ENCODE measurements at places on chromosomes 3 and 15.
A peak's percentile ranks its signal among the peaks of the same experiment; 100 is the strongest.

GRCh38 chr3:57949785-57950615, 58.2 kb upstream of the FLNB start:
- DNase-seq = no peak

GRCh38 chr15:47291767-47292166, 425.5 kb upstream of the SEMA6D start:
- no peak for DNase-seq

DNA sequence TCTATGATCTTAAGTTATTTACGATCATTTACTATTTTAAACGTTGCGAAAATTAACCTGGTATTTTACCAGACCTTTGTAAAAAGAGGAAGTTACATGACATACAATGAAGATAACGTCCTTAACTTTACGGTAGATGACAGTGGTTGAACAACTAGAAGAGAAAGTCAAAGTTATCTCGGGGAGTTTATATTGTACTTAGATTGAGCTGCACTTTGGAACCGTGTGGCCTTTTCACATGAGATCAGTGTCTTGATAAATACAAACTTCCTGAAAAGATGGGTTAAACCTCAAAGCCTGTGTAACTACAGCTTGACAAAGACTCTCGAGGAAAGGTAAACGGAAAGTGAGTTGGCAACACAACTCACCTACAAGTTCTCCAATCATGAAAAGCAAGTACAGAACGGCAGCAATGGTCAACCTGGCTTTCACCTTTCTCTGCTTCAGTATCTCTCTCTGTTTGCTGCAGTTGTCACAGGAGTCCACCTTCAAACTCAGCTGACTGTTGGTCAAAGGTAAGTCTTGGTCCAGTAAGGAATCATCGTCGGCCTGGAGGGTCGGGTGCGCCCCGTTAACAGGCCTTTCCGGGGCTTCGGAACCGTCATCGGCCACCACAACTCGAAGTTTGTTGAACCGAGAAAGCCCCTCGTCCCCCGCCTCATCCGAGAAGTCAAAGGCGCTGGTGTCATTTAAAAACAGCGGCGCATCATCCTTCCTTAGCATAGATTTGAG, 793 bp downstream of the SLC30A4 start:
- peak; percentile 19 for DNase-seq

DNA sequence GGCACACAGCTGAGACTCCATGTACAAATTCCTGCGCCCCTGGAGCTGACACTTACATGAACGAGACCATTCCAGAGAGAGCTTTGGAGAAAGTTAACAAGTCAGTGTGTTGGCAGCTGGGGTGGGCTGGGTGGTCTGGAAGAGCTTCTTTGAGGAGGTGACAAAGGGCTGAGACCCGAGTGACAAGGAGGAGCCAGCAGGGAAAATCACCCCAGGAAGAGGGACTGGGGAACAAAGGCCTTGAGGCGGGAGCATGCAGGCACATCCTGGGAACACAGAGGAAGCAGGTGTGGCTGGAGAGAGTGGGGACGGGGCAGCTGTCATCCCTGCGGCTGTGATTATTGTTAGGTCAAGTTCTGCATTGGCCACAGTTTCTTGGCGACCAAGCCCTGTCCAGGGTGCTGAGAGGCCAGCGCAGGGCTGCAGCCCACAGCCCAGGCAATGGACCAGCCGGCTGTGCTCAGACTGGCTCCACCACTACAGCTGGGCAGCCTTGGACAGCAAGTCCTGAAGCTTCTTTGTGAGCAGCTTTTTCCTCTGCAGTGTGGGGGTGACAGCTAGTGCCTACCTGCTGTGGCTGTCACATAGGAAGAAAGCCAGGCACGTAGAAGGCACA, 34.2 kb upstream of the PRR23E start:
- peak; percentile 82 for DNase-seq

DNA sequence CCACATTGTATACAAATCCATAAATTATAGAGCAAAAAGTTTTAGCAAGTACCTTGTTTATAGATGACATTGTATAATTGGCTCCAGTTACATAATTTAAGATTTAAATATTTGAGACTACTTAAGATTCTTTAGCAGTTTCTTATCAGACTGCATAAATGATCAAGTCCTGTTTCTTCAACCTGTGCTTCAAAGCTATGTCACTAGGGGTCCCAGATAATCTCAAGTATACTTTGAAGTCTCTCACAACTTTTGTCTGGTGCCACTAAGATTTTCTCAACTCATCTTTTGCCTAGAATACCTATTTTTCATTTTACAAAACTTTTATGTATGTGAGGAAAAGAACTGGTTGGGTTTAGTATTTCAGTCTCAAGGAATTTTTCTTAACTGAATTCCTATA, 205.5 kb downstream of the STAG1 start:
- DNase-seq = no peak

- no peak for DNase-seq
Observed at GRCh38 chr3:145182196-145182911, 978.6 kb downstream of the PLOD2 start.

DNA sequence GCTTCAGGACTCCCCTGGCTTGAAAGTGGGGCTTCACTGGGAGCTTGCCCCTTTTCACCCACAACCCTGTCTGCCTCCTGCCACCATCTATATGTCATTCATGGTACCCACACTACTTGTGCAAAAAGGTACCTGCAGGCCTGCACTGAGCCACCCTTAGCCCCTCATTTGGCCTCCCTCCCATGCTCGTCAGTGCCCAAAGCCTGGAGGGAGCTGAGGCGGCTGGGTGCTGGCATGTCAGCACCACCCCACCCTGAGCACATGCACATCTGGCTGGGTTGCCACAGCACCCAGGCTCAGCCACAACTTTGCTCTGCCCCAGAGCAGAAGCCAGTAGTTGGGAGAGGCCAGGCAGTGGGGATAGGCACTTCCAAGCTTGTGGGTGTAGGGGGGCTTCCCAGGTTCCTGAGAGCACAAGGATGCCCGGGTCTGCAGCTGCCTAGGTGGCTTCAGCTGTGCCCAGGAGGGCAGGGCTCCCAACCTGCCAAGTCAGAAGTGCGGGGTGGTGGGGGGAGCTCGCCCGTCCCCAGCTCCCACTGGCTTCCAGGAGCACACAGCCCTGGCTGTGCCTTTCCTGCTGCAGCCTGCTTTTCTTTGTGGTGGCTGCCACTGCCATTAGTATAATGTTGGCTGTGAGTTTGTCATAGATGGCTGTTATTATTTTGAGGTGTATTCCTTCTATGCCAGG, 1054.6 kb upstream of the EPHA6 start:
- DNase-seq = no peak

DNA sequence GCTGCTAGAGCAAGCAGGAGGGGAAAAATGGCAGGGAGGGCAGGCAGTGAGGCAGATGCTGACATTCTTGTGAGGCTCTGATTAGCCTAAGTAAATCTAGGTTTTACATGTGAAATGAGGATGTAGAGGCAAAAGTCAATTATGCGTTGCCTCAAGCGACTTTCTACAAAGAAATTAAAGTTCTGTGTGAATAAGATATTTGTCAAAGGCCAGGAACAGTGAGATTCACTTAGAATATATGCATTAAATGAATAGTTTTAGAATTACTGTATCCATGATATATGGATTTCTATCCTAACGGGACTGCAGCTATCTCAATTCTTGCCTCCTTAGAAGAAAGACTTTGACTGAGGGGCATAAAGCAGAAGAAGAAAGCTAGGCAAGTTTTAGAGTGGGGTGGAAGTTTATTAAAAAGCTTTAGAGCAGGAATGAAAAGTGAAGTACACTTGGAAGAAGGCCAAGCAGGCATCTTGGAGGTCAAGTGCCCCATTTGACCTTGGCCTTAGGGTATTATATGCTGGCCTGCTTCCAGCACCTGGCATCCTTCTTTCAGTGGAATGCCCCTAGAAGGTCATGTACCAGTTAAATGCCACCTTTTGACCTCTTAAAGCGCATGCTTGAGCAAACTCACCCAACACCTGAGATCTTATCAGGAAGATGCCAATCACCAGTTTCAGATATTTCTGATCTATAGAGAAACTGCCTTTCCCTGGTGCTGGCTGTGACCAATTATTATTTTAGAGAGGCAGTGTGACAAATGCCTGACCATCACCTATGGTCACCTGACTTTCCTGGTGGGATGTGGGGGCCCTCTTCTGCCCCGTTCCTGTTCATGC, 38.2 kb downstream of the OSTN start:
- DNase-seq = no peak

DNA sequence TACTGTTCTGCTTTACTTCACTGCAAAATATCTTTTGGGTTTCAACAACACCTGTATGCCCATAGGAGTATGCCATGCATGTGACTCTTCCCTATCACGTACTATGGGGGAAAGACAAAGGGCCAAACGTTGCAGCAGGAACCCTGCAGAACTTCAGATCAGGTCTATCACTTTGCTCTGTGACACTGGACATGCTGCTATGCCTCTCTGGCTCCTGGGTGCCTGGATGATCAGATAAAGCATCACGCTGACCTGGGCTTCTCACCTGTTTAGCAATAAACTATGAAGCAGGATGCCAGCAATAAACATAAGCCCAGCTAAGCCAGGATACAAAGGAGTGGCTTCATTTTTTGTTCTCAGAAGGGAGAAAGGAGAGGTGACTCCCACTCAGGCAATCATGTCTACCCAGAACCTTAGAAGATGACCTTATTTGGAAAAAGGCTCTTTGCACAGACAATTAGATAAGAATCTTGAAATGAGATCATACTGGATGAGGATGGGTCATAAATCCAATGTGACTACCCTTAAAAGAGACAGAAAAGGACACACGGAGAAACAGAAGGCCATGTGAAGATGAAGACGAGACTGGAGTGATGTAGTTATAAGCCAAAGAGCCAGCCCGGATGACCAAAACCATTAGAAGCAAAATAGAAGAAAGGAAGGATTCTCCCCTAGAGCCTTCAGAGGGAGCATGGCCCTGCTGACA, 19.3 kb downstream of the POMGNT2 start:
- no peak for DNase-seq

GRCh38 chr3:189395825-189396224, 224.1 kb downstream of the TPRG1 start:
- no peak for DNase-seq

- DNase-seq = no peak
Observed at GRCh38 chr15:48413304-48413703, 82.1 kb downstream of the DUT start.

- no peak for DNase-seq
Observed at GRCh38 chr3:64207289-64208080, 17.8 kb downstream of the PRICKLE2 start.

GRCh38 chr3:187798126-187798525, 52.9 kb upstream of the BCL6 start:
- DNase-seq = no peak

GRCh38 chr3:111594205-111594604, 941 bp downstream of the ZBED2 start:
- DNase-seq = no peak

DNA sequence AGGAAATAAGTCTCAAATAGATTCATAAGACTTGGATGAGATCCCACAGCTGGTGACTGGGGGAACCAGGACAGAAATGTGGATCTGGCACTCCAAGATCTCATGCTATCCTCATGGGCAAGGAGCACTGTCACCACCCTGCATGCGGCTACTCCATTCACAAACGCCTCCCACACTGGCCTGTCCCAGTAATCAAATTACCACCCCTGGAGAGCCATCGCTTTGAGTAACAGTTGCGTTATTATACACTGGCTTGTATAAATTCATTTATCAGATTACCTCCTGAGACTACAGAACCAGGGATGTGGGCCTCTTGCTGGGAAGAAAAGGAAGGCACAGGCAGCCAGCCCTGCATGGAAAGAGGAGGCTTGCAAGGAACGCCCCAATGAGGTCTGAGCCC, 27.9 kb upstream of the SLC25A36 start:
- no peak for DNase-seq

DNA sequence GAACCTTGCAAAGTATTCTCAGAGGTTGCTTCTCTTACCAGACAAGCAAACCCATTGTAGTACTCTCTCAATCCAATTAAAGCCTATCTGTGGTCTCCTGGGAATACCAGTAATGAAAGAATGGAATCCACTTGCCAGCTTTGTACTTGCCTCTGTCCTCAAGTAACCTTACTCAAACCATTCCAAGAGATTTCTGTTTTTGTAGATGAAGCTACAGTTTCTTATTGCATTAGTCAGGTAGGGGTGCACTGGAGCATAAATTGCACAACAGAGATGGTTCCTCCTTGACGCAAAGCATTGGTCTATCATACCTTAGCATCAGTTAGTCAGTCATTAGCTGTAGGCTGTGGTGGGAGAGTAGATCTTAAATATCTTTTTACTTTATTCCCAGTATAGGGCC, 52.9 kb downstream of the BTLA start:
- DNase-seq = no peak

DNA sequence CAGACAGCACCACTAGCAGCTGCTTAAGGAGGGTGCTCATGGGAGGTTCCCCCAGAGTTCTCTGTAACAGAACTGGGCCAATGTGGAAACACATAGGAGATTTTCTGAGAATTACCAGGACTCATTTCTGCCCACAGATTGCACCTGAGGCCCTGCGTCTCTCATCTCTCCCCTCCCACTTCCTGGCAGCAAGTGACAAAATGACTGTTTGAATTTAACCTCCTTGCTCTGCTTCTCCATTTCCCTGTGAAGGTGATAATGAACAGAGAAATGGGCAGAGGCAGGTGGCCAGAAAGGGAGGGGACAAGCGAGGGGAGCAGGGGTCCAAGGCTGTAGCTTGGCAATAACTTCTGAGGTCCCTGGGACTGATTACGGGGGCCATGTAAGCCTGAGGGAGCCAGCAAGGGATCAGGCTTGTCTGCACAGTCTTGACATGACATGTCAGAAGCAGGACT, 8.0 kb downstream of the EPHB1 start:
- DNase-seq = no peak

- no peak for DNase-seq
Observed at GRCh38 chr15:42921342-42921731, 759 bp upstream of the TTBK2 start.

- no peak for DNase-seq
Observed at GRCh38 chr15:69307939-69308338, 9.2 kb downstream of the PAQR5 start.

DNA sequence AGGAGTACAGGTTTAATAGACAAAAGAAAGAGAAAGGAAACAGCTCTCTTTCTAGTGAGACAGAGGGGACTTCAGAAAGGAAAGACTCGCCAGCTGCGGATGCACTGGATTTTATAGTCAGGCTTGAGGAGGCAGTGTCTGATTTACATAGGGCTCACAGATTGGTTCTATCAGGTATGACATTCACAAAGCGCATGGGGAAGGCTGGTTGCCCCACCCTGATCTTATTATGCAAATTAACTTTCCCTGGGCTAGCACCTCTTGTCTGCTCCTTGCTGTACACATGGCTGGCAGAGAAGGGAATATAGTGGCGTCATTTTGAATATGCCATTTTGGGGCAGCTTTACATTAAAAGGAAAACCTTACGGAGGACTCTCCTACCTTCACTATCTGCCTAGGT, 938.4 kb upstream of the SEMA6D start:
- no peak for DNase-seq

- DNase-seq = no peak
Observed at GRCh38 chr3:106083207-106083606, 214.4 kb upstream of the CBLB start.

- DNase-seq = no peak
Observed at GRCh38 chr3:138197524-138197923, 10.4 kb downstream of the ARMC8 start.

GRCh38 chr3:78221796-78222195, 1181.9 kb downstream of the ROBO2 start:
- no peak for DNase-seq
